Tongue (tissue), 3 donors: ENCODE measurements at places on chromosomes 11 and 22.

DNA sequence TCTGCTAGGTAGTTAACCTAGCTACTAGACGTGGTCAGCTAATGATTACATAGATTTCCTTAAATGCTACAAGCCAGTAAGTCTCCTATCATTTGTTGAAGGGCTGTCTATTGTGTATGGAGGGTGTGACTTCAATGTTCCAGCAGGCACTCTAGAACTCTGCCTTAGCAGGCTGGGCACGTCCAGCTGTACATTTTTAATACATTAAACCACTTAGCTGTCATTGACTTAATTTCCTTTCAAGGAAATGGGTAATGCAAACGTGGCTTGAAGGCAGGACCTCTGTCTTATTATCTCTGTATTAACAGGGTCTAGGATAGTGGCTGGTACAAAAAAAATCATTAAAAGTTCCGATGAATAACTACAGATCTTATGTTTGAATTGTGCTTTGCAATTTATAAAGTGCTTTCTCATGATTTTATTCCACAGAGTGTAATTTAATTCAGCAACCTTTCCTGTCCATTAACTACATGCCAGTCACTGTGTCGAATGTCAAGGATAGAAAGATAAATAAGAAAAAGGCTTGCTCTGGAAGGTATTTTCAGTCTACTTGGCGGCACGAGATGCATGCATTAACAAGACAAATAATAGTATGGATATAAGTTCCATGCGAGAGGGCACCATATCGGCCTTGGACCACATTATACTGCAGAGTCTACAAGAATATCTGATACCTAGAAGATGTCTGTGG, 60.3 kb downstream of the APOL3 start:
- no peak for DNase-seq

DNA sequence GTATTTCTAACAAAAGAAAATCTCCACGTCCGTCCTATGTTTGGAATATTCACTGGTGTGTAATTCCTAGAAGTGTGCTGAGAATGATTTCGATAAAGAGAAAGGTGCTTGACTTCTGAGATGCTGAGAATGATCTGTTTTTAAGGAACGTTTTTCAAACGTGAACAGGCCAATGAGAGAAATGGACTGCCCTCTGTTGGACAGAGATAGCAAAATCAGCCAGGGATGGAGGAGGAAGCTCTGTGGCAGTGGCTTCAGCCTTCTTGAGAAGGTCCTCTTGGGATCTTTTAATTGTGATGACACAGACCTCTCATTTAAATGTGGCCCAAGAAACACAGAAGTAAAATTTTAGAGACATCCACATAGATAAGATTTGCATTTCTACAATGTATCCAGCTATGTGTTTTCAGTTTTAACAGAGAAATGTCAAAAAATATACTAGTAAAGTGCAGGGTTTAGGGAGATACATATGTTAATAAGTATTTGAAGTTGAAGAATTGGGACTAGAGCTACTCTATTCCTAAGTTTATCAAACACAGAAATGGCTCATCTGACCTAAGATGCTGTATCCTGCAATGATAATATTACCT, 84.0 kb upstream of the RCN1 start:
- peak; percentile 51 for DNase-seq

- DNase-seq = peak; percentile 49
These were observed 40.6 kb downstream of the RSF1 start for GRCh38 chr11:77779935-77780334.

- peak; percentile 54 for DNase-seq
These were observed 137.8 kb downstream of the C11orf58 start for GRCh38 chr11:16876053-16876752.

- DNase-seq = no peak
These were observed 8.9 kb downstream of the UVRAG start for GRCh38 chr11:75823946-75824345.

GRCh38 chr11:127281534-127281933, 281.0 kb upstream of the KIRREL3 start:
- DNase-seq = no peak

- no peak for DNase-seq
These were observed 907 bp upstream of the PHLDA2 start for GRCh38 chr11:2929950-2930703.

GRCh38 chr22:41524809-41525449, 19.3 kb downstream of the POLR3H start:
- DNase-seq = no peak

DNA sequence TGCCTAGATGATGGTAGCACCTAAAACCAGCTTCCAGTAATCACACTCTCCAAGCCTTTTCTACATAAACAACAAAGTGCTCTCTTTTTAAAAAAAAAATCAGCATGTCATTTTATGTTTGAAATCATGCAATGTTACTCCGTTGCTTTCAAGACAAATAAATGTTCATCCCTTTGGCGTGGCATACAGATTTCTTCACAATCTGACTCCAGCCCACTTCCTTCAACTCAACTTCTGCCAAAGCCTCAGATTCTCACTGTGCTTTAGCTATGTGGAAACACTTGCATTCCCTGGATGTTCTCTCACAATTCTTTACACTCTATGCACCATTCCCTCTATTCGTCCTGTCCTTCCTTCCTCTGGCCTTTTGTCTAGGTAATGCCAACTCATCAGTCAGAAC, 206.3 kb upstream of the BLID start:
- DNase-seq = no peak

- DNase-seq = no peak
These were observed 110.6 kb upstream of the NECTIN1 start for GRCh38 chr11:119839476-119840133.

DNA sequence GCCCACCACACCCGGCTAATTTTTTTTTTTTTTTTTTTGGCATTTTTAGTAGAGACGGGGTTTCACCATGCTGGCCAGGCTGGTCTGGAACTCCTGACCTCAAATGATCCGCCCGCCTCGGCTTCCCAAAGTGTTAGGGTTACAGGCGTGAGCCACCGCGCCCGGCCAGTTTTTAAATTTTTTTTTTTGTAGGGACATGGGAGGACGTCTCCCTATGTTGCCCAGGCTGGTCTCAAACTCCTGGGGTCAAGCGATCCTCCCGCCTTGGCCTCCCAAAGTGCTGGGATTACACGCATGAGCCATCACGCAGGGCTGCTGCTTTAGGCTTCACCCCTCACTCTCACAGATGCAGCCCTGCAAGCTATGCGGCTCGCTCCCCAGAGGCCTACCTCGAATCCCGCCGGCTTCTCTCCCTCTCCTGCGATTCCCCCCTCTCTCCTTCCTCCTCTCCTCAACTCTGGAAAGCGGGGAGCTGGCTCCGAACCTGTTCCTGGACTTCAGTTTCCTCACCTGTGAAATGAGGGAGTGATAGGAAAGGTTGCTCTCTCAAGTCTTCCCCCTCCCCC, 926 bp downstream of the CCDC157 start:
- DNase-seq = no peak

DNA sequence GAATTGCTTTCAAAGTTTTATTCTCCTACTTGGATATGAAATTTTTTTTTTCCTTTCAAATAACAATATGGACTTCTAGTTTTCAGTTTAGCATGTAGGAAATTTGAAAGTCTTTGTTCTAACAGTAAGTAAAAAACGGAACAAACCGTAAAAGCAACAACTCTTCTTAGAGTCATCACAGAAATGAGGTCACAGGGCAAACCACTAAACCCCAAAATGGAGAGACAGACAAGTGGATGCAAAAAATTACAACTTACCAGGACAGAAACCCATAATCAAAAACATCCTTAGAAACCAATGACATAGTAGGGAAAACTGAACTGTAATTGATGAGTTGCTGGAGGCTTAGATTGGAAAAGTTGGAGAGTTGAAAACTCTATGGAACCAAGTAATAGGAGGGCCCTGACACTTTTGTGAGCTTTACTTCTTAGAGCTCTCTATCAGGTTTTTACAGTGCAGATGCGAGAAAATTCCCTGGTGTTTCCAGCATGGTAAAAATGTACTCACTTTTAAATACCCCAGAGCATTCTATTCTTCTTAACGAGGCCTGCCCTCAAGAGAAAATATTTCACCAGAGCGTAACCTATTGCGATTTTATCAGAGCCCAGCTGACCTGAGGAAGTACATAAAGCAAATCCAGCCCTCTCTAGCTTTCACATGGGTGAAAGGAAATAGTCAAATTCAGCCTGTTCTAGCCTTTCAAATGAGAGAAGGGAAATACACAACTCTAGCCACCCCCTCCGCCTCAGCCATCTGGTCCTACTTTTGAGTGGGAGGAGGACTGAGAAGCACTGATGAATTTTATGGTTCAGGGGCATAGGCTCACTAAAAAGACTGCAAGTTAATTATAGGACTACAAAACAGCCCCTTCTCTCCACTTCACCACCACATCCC, 39.1 kb downstream of the CASP12 start:
- no peak for DNase-seq

- peak; percentile 89 for DNase-seq
These were observed at the start of gene TMEM132A for GRCh38 chr11:60924110-60924905. TMEM132A (plus strand) TSS chr11:60924460; CDS start chr11:60924634, 174 bp downstream.

GRCh38 chr11:119434591-119435330, 11.8 kb upstream of the THY1 start:
- DNase-seq = no peak

GRCh38 chr11:859394-860131, 16.9 kb downstream of the TSPAN4 start:
- DNase-seq = peak; percentile 88

DNA sequence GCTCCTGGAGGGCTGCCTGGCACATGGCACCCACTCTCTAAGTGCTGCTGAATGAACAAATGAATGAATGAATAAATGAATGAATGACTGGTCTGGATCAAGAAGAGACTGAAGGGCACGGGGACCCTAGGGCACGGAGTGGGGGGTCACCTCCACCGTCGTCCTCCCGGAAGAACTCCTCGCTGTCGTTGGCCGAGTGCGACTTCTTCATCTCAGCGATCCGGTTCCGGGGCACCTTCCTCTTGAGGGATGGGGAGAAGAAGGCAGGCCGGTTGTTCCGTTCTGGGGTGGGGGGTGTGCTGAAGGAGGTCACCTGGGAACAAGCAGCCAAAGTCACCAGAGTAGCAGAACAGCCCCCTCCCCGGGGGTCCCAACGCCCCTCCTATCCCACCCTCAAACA, 36.0 kb downstream of the NUP50 start:
- DNase-seq = no peak

GRCh38 chr11:20158597-20159257, 1.5 kb downstream of the DBX1 start:
- DNase-seq = peak; percentile 96

GRCh38 chr11:33043221-33043830, 4.0 kb downstream of the TCP11L1 start:
- no peak for DNase-seq

DNA sequence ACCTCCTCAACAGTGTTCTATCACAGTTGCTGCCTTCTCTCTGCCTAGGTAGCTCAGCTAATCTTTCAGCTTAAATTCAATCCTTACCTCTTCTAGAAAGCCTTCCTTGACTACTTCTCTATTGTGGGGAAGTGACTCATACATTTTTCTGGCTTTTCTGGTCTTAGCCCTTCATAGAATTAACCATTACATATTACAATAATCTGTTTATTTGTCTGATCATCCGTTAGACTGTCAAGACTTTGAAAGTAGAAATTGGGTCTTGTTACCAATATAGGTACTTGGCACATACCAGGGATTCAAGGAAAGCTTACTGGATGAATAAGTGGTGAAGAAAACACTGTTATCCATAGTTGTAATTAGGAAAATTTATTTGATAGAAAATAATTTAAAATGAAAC, 89.6 kb downstream of the FANCF start:
- DNase-seq = no peak

- no peak for DNase-seq
These were observed 50.3 kb downstream of the GRAMD1B start for GRCh38 chr11:123480290-123480815.

- DNase-seq = no peak
These were observed 3.3 kb downstream of the DRAP1 start for GRCh38 chr11:65922565-65922964.

DNA sequence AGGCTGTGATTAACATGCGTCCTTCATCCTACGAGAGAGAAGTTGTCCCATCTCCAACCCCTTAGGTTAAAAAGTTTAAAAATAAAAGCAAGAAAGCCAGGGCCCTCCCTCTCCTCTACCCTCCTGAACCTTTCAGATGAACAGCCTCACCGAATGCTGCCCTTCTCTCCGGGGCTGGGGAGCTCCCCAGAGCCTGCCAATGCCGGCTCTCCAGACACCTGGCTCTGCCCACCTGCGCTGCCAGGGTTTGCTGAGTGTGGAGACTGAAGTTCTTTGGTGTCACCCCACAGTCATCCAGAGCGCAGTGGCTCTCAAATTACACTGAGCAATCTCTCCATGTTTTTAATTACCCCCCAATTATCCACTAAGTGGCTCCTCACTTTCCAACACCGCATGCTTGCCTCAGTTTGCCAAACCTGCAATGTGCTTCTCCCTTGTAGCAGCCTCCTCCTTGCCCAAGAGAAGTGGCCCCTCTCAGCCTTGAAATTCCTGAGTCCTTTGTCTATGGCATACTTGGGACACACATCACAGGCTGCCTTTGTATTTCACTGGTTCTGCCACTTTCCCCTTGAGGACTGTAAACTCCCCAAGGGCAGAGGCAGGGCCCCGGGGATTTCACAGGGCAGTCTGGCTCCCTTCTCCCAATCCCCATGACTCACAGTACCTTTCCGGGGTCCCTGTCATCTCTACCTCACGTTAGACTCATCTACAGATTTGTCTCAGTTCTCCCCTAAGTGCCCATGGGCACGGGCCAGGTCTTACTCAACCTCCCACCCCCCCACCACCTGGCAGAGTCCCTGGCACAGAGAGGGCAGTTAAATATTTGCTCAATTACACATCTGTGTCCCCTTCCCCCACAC, 2.0 kb downstream of the MYH9 start:
- no peak for DNase-seq

DNA sequence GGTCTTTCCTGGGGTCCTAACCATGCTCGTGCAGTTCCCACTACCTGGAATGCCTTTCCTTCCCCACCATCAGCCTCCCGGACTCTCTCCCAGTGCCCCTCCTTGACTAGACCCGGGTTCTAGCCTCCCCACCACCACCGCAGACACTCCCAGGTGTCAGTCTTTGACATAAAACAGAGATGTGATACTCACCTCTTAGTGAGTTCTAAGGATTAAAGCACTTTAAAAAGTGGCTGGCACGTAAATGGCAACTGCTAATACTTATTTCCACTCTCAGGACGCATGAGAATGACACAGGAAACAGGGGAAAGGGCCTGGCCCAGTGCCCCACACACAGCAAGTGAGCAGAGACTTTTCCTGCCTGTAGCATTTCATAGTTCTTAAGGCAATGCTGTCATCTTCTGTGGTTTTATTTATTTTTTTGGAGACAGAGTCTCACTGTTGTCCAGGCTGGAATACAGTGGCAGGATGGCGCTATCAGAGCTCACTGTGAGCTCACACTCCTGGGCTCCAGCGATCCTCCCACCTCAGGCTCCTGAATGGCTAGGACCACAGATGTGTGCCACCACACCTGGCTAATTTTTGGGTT, 1.9 kb upstream of the SLC25A45 start:
- no peak for DNase-seq

GRCh38 chr11:83152264-83152663, 4.7 kb upstream of the PCF11 start:
- DNase-seq = no peak

- no peak for DNase-seq
These were observed 91.7 kb upstream of the SHISAL1 start for GRCh38 chr22:44404341-44405020.

- peak; percentile 30 for DNase-seq
These were observed 807.6 kb downstream of the DLG2 start for GRCh38 chr11:84819537-84819936.

GRCh38 chr11:124837491-124837856, 27.8 kb upstream of the ROBO3 start:
- DNase-seq = peak; percentile 75
